ENCODE measurements at places on chromosomes 11 and 22.
A peak's percentile ranks its signal among the peaks of the same experiment; 100 is the strongest.

DNA sequence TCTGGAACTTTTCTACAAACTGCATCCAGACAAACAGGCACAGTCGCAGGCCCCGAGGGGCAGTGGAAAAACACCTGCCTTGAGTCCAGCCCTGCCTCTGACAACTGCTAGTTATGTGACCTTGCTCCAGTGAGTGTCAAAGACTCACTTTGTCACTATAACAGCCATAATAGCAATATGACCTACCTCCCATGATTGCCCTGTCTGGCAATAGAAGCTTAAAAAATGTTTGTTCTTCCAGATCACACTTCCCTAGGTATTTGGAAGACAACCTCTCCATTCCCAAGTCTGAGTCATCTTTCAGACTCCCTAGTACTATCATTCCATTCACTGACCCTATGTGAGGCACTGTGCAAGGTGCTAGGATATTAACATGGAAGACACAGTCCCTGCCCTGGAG is 74.5 kb downstream of the RPL27A start:
- DNase-seq, result no peak

- DNase-seq, result no peak
These were observed 16.6 kb downstream of the TTLL8 start for GRCh38 chr22:50041361-50042065.

DNA sequence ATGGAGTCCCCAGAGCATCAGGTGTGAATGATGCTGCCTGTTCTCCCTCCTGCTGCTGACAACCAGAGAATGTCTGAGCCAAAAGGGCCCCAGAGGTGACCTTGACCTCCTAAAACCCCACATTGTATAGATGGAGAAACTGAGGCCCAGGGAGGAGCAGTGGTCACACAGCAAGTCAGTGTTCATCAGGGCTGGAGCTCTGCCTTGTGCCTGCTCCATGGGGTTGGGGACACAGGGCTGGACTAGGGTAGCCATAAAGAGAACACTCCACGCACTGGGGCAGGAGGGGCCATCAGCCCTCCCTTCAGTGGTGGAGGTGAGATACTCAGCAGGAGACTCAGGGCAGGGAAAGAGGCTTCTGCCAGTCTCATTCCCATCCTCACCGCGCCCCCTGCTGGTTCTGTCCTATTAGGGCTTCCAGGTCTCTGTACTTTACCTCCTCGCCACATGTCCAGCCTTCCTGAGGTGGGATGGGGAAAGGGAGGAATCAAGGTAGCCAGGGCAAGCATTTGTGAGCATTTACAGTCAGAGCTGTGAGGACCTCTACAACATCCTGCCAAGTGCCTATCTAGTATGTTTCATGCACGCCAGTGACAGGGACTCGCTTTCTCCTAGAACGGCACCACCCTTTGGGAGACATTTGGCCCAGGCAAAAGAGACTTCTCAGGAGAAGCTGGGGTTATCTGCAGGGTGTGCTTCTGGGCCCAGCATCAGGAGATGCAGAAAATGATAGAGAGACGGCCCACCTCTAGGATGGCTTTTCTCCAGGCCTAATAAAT is 43.2 kb downstream of the NEU3 start:
- DNase-seq, result peak; percentile 34

DNA sequence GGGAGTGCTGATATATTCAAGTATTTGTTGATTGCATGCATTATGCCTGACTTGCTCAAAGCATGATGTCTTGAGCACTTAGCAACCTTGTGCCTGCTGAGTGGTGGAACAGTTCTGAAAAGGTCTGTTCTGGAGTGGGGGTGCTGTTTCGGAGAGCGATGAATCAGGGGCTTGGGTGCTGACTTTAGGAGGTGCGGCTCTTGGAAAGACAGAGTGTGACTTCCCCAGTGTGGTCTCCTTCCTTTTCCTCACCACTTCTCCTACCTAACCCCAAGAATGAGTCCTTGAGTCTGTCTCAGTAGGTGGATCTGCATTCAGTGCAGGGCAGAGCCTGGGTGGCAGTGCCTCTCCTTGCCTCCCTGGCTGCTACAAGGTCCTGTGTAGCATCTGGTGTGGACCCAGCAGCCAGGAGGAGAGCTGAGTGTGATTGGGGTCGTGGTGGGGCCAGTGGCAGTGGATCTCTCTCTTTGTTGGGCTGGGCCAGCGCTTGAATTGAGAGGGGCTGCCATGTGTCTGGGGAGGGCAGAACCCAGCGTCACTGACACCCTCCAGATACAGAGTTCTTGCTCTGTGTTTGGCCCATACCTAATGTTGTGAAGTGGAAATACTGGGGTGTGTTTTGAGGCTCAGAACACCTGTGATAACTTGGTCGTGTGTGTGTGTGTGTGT is 35.9 kb downstream of the ST3GAL4 start:
- DNase-seq, result peak; percentile 7

DNA sequence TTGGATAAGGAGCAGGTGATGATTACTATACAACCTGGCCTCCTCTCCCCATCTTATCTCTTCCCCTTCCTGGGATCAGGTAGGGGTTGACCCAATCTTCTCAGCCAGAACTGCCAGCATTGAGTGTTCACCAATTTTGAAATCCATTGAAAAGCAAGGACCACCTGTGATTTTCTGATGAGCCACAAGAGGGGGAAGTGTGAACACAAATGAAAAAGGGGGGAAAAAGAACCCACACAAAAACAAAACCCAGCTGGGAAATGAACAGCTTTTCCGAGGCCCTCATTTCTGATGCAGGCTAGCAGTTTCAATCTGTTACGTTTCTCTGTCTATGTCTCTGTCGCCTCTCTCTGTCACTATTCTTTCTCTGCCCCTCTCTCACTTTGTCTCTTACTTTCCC is 161.9 kb downstream of the INSC start:
- DNase-seq, result no peak
